Stimulated activated CD8-positive, alpha-beta memory T cell treated with anti-CD3 and anti-CD28 coated beads, Interleukin-4, amount 100 ng/mL, for 1 hour (primary cell): ENCODE measurements at places on chromosomes 4 and X.

GRCh38 chrX:440636-441035, 53.9 kb upstream of the PPP2R3B start:
- no peak for DNase-seq

DNA sequence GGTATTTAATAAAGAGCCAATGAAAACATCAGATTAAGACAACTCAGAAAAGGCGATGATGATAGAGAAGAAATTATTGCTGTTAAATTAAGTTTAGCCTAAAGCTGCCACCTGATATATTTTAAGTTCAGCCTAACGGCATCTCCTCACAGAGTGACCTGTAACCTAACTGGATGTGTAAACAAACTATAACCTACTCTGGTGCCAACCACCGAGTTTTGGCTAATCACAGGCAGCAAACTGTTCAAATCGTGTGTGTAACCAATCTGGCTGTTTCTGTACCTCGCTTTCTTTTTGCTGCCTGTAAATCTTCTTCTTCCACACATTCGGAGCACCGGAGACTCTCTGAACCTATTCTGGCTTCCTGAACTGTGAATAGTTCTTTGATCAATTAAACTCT, 37.8 kb upstream of the MED14 start:
- no peak for DNase-seq

GRCh38 chr4:86092684-86093083, 267.2 kb downstream of the MAPK10 start:
- no peak for DNase-seq

DNA sequence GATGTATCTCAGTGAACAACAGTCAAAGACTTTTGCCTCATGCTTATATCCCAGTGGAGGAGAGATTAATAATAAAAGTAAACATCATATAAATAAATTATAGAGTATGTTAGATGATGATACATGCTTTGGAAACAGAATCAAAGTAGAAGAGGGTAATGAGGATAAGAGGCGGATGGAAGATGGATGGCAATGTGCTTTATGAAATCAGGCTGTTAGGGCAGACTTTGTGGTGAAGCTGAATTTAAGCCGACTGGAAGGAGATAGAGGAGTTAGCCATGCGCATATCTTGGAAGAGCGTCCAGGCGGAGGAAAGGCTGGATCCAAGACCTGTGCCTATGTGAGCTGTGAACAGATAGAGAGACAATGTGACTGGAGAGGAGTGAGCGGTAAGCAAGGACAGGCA, 74.9 kb upstream of the GUCY1A1 start:
- DNase-seq: no peak

GRCh38 chrX:96764864-96765263, 80.2 kb downstream of the DIAPH2 start:
- DNase-seq: no peak

GRCh38 chrX:108216405-108216804, 124.8 kb downstream of the ATG4A start:
- DNase-seq: no peak

GRCh38 chr4:148004228-148004857, 272.5 kb downstream of the ARHGAP10 start:
- no peak for DNase-seq

DNA sequence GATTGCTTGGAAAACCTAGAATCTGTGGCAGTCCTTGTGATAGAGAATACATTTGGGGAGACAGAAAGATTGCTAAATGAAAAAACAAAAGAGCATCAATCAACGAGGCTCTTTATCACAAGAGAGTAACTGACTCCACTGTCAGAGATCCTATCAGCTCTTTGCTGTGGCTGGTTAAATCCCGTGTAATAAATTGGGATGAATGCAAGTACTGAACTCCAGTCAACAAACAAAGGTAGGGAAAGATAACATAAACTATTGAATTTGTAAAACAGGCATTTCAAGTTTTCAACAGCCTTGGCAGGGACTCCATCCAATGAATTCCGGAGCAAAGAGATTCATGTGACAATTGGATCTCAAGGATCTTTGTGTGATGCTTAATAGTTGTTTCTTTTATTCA, 21.3 kb downstream of the MMRN1 start:
- DNase-seq: no peak

DNA sequence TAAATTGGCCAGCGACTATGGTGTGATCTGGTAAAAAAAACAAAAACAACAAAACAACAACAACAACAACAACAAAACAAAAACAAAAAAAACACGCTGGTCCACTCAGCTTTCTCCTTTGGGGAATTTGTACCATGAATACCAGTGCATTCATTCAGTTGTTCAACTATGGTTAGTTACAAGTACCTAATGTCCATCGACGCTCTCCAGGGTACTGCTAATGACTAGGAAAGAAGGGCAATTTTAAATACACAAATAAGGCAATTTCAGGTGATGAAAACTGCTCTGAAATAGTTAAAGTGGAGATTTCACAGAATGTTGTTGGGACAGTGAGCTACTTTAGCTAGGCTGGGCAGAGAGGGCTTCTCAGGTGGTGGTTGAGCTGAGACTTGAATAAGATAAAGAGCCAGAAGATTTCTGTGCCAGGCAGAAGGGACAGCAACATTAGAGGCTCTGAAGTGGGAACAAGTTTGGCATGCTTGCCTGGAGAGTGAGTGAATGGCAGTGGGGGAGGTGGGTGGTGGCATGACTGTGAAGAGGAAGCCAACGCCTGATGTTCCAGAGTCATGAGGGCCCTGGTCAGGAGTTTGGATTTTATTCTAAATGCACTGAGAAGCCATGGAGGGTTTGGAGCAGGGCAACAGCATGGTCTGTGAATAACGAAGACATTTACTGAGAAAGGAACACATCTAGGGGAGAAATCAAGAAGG, 45.9 kb upstream of the PGRMC2 start:
- no peak for DNase-seq

DNA sequence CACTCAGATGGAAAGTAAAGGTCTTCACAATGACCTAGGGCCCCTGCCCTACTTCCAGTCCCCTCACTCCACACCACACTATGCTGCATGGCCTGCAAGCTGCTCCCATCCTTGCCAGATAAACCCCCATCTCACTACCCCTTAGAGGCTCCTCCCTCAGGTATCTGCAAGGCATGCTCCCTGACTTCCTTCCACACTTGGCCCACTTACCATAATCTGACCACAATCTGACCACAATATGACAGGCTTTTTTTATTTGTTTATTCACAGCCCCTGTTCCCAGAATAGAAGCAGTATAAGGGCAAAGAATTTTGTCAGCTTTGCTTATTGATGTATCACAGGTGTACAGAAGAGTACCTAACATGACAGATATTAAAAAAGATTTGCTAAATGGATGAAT, 124.7 kb downstream of the CAMK2D start:
- no peak for DNase-seq

- no peak for DNase-seq
Observed at GRCh38 chr4:76784237-76784636, 113.7 kb downstream of the SOWAHB start.
